ENCODE measurements at places on chromosomes 11 and 22.
A peak's percentile ranks its signal among the peaks of the same experiment; 100 is the strongest.

- DNase-seq, result no peak
Measured at GRCh38 chr11:35662061-35662648, 420 bp upstream of the TRIM44 start.

- no peak for DNase-seq
Measured at GRCh38 chr11:130549393-130549999, 101.1 kb downstream of the ADAMTS15 start.

DNA sequence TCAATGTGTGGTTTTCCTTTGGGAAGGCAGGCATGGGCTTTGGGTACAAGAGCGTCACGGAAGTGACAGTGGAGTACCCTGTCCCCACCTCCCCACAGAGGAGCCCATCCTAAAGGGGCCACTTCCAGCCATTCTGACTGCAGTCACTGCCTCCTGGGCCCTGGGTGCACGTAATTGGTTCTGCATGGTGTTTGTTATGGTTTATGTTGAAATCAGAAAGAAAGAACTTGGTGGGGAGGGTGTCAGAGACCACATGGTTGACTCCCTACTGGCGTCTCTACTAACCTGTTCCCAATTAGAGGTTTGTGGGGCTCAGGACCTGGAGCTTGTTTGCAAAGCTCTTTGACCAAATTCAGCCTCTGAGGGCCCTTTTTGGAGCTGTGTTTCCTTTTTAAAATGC lies 40.8 kb downstream of the RIBC2 start:
- DNase-seq, result no peak

- no peak for DNase-seq
Measured at GRCh38 chr11:67174311-67174710, 55.2 kb downstream of the KDM2A start.

DNA sequence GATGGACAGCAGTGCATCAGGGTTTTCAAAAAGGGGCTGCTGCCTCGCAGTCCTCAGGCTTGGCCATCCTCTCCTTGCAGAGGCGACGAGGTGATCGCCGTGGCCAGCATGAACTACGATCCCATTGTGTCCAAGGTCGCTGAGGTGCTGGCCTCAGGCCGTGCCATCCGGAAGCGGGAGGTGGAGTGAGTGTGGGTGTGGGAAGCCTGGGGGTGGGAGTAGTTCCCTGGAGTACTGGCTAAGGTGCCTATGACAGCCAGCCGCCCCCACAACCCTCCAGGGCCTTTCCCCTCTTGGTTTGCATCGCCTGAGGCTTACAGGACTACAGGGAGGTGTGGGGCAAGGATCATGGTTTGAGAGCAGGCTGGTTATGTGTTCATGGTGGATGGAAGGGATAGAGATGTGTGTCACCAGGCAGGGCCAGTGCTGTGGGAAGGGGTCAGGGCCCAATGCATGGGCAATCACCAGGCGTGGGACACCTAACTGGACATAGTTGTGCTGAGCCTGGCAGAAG lies 2.1 kb upstream of the LZTR1 start:
- DNase-seq, result no peak

DNA sequence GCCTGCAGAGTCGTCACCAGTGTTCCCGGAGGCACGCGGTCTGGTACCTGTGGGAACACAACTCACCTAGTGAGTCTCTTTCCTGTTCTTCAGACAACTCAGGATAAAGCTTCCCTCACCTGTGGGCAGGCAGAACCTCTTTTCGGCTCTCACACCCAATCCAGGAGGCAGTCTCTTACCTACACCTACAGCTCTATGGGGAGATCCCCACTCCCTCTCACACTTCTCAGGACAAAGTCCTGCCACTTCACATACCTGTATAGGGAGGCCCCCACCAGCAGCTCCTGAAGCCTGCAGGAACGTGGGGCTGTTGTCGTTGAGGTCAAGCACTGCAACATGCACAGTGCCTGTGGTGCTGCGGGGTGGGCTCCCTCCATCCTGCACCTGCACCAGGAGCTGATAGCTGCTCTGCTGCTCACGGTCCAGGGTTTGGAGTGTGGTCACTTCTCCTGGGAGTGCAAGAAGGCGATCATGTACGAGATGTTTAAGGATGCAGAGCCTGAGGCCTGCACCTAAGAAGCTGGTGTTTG lies 12.2 kb upstream of the TPP1 start:
- DNase-seq, result no peak

- DNase-seq, result no peak
Measured at GRCh38 chr11:102429691-102430090, 22.9 kb downstream of the TMEM123 start.

DNA sequence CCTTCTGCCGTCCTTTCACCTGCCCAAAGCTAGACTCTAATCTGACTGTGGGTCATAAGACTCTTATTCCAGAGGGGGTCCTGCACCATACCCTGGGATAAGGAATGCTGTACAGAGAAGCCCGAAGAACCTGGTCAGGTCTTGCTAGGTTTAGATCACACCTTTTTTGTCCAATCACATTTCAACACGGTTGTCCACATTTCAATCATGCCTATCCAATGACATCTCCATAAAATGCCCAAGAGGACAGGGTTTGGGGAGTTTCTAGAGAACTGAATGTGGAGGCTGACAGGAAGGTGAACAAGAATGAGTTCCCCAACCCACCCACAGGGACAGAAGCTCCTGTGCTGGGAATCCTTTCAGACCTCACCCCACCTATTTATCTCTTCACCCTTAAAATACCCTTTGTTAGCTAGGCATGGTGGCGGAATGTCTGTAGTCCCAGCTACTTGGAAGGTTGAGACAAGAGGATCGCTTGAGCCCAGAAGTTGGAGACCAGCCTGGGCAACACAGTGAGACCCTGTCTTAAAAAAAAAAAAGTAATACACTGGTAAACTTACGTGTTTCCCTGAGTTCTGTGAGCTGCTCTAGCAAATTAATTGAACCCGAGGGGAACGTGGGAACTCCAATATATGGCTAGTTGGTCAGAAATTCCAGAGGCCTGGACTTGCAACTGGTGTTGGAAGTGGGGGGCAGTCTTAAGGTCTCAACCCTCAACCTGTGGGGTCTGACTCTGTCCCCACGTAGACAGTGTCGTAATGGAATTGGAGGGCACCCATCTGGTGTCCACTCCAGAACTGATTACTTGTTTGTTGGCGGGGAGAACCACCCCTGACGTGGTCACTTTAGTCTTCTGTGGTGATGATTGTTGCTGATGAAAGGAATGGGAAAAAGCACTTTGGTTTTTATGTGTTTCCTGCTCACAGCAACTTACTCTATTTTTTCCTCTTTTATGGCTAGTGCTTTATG lies 17.8 kb downstream of the TCIRG1 start:
- DNase-seq, result no peak

- no peak for DNase-seq
Measured at GRCh38 chr22:46405901-46406300, 70.4 kb downstream of the TRMU start.

GRCh38 chr11:119337581-119338317 lies 2.9 kb downstream of the C1QTNF5 start:
- no peak for DNase-seq

GRCh38 chr11:122127020-122127419 lies 11.0 kb upstream of the BLID start:
- no peak for DNase-seq

DNA sequence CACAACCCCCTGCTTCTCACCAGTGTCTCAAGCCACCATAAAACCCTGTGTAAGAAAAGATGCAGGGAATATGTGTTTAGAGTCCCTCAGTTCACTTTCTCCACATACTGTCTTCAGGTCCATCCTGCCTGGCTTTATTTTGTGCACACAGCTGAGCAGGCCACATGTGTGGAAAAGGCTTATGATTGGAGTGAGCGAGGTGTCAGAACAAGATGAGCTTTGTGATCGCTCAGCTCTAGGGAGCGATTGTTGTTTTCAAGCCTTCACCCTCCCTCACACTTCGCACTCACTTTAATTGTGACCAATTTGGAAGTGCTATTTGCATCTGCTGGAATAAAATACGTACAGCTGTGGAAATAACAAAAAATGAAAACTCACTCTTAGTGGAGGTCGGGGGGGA lies 931.1 kb upstream of the TENM4 start:
- DNase-seq, result no peak

DNA sequence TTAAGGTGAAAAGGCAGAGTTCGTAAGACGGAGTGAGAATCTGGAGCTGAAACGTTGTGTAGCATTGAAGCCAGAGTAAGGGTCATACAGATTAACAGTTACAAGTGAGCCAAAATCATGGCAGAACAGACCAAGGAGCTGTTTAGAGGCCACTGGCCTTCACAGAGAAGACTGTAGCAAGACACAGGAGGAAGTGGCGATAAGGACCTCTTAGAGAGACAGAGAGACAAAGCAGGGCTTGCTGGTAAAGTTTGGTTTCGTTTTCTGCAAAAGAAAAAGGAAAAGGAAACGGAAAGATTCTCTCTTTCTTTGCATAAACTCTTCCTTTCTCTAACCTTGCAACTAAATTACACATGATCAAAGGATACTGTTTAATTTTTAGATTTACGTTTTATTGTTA lies 83.0 kb downstream of the AASDHPPT start:
- DNase-seq, result no peak

- DNase-seq, result no peak
Measured at GRCh38 chr11:8209208-8209807, 40.5 kb upstream of the RIC3 start.

DNA sequence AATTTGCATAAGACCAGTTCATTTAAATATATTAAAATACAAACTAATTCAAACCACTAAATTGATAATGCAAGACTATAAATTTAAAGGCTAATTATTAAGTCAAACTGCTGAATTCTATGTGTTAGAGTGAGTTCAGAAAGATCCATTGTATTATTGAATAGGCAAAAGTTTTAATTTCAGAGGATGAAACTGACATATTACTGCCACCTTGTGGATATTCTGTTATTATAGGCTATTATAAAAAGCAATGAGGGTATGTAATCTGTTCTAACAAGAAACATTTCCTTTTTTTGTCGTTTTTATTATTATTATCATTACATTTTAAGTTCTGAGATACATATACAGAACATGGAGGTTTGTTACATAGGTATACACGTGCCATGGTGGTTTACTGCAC lies 20.9 kb upstream of the NAALAD2 start:
- DNase-seq, result no peak

DNA sequence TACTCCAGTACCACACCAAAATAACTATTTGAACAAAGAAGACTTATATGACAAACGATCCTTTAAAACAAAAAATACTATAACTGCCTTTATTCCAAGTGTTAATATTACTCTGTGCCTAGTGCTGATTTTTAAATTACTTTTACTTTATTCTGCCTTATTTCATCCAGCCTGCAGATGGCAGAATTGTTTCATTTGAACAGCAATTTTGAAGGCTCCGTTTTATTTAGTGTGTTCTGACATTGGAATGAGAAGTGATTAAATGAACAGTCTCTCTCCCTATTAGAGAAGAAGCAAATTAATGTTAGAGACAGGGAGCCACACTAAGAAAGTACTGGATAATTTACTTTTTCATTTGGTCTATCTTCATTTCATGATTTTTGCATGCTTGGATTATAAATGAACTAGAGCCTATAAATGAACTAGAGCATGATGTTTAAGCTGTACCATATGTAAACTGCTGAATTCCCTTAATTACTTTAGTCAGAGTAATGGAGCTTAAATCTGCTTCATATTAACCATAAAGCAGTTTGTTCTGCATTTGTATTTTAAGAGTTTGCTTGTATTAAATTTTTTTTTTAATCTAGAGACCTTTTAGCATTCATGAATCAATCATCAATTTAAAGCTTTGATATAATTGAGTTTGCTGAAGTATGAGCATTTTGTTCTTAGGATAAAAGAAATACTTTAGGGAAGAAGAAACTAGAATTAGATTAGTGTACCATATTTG lies 9.8 kb downstream of the PDHX start:
- no peak for DNase-seq

DNA sequence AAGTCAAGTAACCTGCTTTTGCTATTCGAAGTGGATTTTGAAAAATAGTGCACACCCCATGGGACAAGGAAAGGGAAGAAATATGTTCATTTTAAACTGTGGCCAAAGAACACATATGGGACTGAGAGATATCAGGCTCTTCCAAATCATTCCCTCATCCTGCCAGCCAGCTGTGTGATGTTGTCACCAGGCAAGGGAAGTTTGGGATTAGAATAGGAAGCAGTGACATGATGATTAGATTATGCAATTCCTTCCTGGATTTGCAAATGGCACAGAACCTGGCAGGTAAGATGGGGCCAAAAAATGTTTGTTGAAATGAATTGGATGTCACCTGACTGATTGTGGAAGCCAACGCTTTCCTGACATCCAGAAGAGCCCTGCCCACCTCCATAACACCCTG lies 4.9 kb upstream of the SCN3B start:
- no peak for DNase-seq

DNA sequence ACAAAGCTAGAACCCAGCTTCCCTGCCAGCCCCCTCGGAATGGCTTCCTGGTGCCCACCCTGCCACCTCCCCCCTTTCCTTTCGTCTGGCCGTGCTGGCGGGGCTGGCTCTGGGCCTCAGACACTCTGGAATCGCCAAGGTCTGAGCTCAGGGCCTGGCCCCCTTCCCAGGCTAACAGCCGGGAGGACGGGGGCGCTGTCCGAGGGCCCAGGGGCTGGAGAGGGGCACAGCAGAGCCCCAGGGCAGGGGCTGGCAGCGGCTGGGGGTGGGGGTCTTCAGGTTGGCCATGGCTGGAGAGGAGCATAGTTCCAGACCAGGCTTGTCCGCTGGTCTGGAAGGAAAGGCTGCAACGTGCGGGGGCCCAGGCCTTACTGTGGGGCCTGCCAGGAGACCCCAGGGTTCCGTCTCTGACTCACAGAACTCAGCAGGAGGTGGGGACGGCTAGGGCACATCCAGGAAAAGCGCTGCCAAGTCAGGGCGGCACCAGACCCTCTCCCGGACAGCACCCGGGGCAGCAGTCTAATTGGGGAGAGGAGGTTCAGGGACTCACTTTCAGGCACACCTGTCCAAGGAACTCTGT lies 861 bp upstream of the LTBP3 start:
- DNase-seq, result no peak

- DNase-seq, result no peak
Measured at GRCh38 chr11:8229299-8230177, 34.1 kb downstream of the LMO1 start.

- DNase-seq, result no peak
Measured at GRCh38 chr11:123491241-123491640, 61.2 kb downstream of the GRAMD1B start.

DNA sequence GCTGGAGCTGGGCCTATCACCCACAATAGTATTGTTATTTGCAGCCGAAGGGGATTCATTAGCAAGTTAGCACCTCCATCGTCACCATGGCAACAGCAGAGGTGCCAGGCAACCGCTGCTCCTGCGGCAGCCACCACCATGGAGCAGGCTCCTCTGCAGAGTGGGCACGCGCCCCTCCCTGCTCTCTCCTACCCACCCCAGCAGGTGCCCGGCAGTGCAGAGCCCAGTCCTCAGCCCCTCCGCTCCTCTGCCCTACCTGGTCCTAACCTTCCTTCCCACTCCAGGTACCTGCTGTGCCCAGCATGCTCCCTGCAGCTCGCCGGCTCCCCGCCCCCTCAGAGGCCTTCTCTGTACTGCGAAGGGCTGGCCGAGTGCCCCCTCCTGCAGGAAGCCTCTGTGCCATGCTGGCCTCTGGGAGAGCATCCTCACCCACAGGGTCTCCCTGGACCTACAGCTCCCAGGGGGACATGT lies 3.6 kb downstream of the DUSP8 start:
- DNase-seq, result no peak

GRCh38 chr11:119055901-119056300 lies 1.1 kb downstream of the HYOU1 start:
- DNase-seq, result peak; percentile 6

Data from right kidney (tissue), 9 donors.